ENCODE measurements at places on chromosomes 11 and 22. TPM values are rescaled to one million over a fixed set of nuclear protein-coding genes. Genes with fewer than 3 reads are reported as not detected.

Gene MS4A6E
- total RNA-seq = not detected

Gene CHCHD10
- total RNA-seq = 26.1 TPM

Gene MFRP
- not detected for total RNA-seq

Gene ANGPTL5
- not detected for total RNA-seq

Gene FXYD2
- total RNA-seq = 4.3 TPM

Gene SLCO2B1
- total RNA-seq = not detected

Gene JAML
- 165 TPM for total RNA-seq

Gene MS4A4A
- total RNA-seq = not detected

DNA sequence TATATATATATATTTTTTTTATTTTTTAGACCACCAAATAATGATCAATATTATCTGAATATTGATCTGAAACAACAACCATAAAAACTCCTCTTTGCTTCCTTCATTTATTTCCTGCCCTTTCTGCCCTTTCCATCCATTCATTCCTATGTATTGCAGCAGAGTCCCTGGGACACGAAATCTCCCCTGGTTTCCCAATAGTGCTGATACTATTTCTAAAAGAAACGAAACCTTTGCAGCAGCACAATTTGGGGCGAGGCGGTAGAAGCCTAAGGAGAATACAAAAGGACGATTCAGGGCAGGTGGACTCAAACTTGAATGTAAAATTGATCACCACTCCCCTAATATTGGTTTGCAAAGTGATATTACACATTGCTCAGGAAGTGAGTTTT, 16.9 kb upstream of the AMOTL1 start:
- H3K36me3 ChIP-seq = no peaks in the 10 kb centered on the region
- H3K4me1 ChIP-seq = no peaks in the 10 kb centered on the region
- H3K27ac ChIP-seq = no peak overlapping the region
- no peaks in the 10 kb centered on the region for H3K27me3 ChIP-seq

DNA sequence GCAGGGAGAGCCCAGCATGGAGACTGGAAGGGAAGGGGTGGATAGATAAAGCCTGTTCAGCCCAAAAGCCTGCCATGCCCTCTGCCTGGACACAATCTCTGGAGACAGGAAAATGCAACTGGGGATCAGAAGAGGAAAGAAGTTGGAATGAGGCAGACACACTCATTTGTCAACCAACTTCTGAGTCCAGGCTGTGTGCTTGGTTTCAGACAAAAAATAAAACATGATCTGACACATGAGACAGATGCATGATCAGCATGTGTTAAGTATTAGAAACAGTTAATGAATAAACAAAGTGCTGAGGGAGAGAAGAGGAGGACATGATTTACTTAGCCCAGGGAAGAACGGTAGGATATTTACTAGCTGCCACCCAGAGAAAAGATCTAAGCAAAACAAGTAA, 839 bp downstream of the LRRN4CL start:
- peaks cover 6% of the 10 kb centered on the region for H3K4me1 ChIP-seq
- peaks cover 27% of the 10 kb centered on the region for H3K36me3 ChIP-seq
- no peak for DNase-seq

- no peaks in the 10 kb centered on the region for H3K4me1 ChIP-seq
- no peaks in the 10 kb centered on the region for H3K36me3 ChIP-seq
- H3K4me3 ChIP-seq = no peak overlapping the region
- no peak for DNase-seq
- no peak overlapping the region for H3K27ac ChIP-seq
Measured at GRCh38 chr11:120517801-120518291, 6.3 kb downstream of the GRIK4 start.

- peak overlapping the region; percentile 35 for H3K4me3 ChIP-seq
- no peaks in the 10 kb centered on the region for H3K27me3 ChIP-seq
- H3K36me3 ChIP-seq = peaks cover 49% of the 10 kb centered on the region
- H3K27ac ChIP-seq = peak overlapping the region; percentile 97
- DNase-seq = no peak
Measured at GRCh38 chr22:24433828-24434470, 6.5 kb downstream of the ADORA2A start.

DNA sequence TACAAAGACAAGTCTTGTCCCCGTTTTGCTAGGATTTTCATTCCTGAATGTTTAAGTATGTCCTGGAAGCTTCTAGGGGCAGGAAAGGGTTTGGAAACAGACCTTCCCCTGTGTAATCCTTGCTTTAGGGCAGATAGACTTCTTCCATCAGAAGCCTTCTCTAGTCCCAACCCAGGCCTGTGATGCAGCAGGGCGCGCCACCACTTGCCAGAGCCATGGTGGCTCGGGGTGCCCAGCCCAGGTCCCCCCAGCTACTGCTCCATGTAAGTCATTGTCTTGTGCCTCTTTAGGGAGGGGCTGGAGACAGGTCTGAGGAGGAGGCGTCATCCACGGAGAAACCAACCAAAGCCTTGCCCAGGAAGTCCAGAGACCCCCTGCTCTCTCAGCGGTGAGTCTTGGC, 4.3 kb downstream of the NOL12 start:
- H3K4me1 ChIP-seq = peaks cover 11% of the 10 kb centered on the region
- peaks cover 15% of the 10 kb centered on the region for H3K36me3 ChIP-seq
- no peak for DNase-seq
- H3K27ac ChIP-seq = no peak overlapping the region

- H3K4me1 ChIP-seq = no peaks in the 10 kb centered on the region
- H3K36me3 ChIP-seq = peaks cover 45% of the 10 kb centered on the region
- no peak overlapping the region for H3K27ac ChIP-seq
Measured at GRCh38 chr11:111718436-111718835, 47.8 kb downstream of the PPP2R1B start.

DNA sequence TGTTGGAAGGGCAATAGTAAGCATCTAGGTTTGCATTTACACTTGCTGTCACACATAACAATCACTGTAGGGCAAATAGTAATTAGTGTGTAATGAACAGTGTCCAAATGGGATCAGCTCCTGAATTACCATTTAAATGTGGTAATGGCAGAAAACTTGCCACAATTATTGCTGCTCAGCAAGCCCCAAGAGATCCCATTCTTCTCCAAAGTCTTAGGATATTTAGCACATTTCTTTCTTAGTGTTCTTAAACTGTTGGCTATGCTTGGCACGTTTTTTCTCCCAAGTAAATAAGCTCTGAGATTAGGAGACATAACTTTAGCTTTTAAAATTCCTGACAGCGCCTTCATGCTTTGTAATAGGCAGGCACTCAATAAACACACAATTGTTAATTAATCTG, 1037.0 kb downstream of the DLG2 start:
- H3K4me1 ChIP-seq = no peaks in the 10 kb centered on the region
- H3K4me3 ChIP-seq = no peak overlapping the region
- no peak for DNase-seq
- H3K27me3 ChIP-seq = no peaks in the 10 kb centered on the region
- no peaks in the 10 kb centered on the region for H3K36me3 ChIP-seq

DNA sequence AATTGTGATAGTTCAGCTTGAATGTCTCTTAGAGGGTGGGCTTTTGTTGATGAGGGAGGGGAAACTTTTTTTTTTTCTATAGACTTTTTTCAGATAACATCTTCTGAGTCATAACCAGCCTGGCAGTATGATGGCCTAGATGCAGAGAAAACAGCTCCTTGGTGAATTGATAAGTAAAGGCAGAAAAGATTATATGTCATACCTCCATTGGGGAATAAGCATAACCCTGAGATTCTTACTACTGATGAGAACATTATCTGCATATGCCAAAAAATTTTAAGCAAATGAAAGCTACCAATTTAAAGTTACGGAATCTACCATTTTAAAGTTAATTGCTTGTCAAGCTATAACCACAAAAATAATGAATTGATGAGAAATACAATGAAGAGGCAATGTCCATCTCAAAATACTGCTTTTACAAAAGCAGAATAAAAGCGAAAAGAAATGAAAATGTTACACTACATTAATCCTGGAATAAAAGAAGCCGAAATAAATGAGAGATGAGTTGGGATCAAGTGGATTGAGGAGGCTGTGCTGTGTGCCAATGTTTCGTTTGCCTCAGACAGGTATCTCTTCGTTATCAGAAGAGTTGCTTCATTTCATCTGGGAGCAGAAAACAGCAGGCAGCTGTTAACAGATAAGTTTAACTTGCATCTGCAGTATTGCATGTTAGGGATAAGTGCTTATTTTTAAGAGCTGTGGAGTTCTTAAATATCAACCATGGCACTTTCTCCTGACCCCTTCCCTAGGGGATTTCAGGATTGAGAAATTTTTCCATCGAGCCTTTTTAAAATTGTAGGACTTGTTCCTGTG, 3.9 kb downstream of the MALAT1 start:
- H3K4me3 ChIP-seq = peak overlapping the region; percentile 100
- H3K4me1 ChIP-seq = peaks cover 38% of the 10 kb centered on the region
- H3K36me3 ChIP-seq = peaks cover 60% of the 10 kb centered on the region
- peak overlapping the region; percentile 97 for H3K27ac ChIP-seq
- no peaks in the 10 kb centered on the region for H3K27me3 ChIP-seq
- no peak for DNase-seq

DNA sequence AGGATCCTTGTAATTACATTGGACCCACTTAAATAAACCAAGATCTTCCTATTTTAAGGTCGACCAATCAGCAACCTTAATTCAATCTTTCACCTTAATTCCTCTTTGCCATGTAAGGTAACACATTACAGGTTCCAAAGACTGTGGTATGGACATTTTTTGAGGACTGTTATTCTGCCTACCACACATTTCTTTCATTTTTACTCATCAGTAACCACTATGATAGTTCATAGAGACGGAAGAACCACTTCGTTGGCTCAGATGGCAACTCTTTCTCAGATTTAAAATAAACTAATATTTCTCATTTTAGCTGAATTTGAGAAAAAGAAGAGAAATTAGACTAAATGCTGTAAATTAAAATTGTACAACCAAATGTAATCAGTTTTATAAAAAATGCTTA, 96.3 kb downstream of the PAX6 start:
- H3K27ac ChIP-seq = no peak overlapping the region
- no peaks in the 10 kb centered on the region for H3K36me3 ChIP-seq
- H3K4me1 ChIP-seq = no peaks in the 10 kb centered on the region
- no peak for DNase-seq

DNA sequence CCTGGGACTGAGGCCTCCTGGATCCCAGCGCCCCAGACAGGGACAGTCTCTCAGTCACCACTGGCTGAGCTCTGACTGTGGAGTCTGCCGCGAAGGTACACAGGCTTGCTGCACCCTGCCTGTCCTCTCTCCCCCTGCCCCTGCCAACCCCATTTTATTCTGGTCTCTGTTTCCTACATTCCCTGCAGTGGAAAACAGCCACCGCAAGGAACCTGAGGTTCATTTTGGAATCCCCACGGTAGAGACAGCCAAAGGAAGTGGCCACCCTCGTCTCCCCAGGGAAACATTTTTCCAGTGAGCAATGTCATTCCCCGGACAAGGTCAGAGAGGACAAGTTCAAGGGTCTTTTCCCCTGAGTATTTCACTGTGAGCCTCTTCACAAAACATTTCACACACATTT, 56.6 kb downstream of the FBXO7 start:
- H3K27ac ChIP-seq = no peak overlapping the region
- DNase-seq = no peak
- no peaks in the 10 kb centered on the region for H3K36me3 ChIP-seq
- H3K27me3 ChIP-seq = peaks cover 46% of the 10 kb centered on the region
- no peak overlapping the region for H3K4me3 ChIP-seq

GRCh38 chr22:46171940-46172339, 21.6 kb downstream of the PPARA start:
- no peak overlapping the region for H3K27ac ChIP-seq
- H3K4me3 ChIP-seq = no peak overlapping the region
- no peak for DNase-seq
- no peaks in the 10 kb centered on the region for H3K36me3 ChIP-seq

GRCh38 chr11:14018441-14018840, 55.9 kb downstream of the SPON1 start:
- DNase-seq = no peak
- H3K27ac ChIP-seq = no peak overlapping the region
- H3K4me3 ChIP-seq = no peak overlapping the region

DNA sequence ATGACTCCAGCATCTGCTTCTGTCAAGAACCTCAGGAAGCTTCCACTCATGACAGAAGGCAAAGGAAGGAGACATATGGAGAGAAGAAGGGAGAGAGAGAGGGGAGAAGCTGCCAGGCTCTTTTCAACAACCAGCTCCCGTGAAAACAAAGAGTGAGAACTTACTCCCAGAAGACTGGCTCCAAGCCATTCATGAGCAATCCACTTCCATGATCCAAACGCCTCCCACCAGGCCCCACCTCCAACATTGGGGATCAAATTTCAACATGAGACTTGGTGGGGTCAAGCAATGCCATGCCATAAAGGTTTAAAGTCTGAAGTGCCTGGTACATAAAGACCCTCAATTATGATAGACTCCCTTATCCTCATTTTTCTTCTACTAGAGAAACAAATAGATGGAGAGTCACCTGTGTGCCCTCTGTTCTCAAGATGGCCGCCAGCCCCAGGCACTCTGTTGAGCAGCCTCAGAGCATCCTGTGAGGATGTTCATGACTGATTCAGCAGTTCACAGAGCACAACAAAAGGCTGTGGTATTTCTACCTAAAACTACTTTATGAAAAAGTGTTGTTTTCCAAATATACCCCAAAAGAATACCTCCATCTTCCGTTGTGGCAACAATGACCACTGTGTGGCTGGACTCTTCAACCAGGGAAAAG, 69.0 kb upstream of the CRTAM start:
- H3K27me3 ChIP-seq = no peaks in the 10 kb centered on the region
- H3K4me3 ChIP-seq = no peak overlapping the region
- H3K4me1 ChIP-seq = no peaks in the 10 kb centered on the region
- DNase-seq = no peak
- no peaks in the 10 kb centered on the region for H3K36me3 ChIP-seq

DNA sequence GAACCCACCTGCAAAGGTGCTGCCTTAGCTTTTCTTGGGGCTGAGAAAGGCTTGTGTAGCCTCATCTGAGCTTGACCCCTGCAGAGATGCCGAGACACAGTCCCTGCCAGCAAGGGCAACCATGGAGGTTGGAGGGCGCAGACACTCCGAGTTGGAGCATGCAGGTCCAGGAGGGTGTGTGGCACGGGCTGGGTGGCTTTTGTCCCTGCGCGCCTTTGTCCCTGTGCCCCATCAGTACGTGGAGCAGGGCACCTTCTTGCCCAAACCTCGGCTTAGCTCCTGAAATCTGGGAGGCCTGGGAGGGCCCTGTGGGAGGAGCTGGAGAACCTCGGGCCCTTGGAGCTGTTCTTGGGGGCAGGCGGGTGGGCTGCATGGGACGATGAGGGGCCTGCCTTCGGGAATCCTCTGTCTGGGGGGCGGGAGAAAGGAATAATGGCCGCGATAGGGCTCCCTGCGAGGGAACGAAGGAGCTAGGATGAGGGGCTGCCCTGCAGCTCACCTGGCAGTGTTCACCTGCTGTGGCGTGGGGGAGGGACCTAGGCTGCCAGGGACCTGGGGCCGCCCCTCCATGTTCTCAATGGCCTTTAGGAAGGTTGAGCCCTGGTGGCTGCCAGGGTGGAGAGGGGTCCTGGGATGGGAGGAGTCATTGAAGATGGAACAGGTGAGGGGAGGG, 3.4 kb downstream of the BRSK2 start:
- peaks cover 2% of the 10 kb centered on the region for H3K4me1 ChIP-seq
- DNase-seq = no peak
- no peaks in the 10 kb centered on the region for H3K36me3 ChIP-seq

DNA sequence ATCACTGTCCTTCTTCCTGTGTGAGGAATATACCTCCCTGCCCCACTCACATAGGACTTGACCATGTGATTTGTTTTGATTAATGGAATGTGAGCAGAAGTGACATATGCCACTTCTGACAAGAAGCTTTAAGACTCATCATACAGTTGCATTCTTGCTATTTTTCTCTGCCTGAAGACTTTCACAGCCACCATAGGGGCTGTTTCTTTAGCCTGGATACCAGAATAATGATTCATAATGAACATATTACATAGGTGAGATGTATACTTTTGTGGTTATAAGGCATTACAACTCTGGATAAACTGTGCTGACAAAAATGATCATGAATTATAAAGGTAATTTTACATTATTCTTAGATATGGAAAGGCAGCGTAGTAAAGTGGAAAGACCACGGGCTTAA, 798.0 kb downstream of the DLG2 start:
- H3K36me3 ChIP-seq = no peaks in the 10 kb centered on the region
- no peaks in the 10 kb centered on the region for H3K4me1 ChIP-seq
- no peak overlapping the region for H3K27ac ChIP-seq
- H3K27me3 ChIP-seq = no peaks in the 10 kb centered on the region
- no peak overlapping the region for H3K4me3 ChIP-seq
